ENCODE measurements at places on chromosomes 2 and 18.

DNA sequence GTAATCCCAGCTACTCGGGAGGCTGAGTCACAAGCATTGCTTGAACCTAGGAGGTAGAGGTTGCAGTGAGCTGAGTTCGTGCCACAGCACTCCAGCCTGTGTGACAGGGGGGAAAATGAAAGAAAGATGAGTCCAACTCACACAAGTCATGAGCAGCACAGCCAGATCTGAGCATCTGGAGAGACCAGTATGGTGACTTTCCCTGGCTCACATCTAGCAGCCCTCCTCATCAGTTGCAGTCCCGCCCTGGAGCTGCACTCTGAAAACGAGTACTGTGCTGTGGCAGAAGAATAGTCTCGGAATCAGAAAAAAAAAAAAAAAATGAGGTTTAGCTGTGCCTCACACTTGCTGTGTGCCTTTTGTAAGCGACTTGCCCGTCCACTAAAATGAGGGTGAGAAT, 74.4 kb upstream of the TRIB2 start:
- DNase-seq: no peak

DNA sequence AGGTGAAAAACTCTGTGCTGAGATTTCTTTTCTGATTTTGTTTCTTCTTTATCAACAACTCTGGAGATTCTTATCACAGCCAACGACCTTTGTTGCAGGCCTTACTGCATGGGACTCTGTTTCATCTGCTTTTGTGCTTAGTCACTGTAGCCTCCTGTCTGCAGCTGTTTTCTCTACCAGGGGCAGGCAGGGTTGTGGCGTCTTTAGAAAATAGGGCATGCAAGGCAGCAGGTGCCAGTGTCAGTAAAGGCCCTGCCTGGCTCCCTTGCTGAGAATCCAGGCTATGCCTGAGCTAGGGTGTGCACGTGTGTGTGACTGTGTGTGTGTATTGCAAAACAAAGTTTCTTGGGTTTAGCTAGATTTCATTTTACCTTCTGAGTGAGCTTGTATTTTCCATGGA, 14.6 kb upstream of the SLC9A2 start:
- DNase-seq: no peak

DNA sequence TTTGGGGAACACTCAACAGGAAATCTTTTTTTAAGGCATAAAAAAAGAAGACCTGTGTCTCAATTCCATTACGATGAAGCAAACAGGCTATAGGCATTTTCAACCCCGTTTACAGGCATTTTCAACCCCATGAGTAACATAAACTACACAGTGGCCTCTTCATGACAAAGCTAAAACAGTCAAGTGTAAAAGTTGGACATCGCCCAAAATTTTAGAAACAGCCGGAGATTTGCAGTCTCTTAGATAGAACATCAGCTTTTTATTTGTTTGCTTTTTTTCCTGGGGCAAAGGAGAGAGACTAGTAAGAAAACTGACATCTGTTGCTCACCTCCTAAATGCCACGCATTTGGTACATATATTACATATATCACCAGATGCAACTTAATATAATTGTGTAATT, 173.7 kb downstream of the CMPK2 start:
- no peak for DNase-seq

- DNase-seq: no peak
These were observed 42.1 kb downstream of the SRBD1 start for GRCh38 chr2:45568935-45569334.

DNA sequence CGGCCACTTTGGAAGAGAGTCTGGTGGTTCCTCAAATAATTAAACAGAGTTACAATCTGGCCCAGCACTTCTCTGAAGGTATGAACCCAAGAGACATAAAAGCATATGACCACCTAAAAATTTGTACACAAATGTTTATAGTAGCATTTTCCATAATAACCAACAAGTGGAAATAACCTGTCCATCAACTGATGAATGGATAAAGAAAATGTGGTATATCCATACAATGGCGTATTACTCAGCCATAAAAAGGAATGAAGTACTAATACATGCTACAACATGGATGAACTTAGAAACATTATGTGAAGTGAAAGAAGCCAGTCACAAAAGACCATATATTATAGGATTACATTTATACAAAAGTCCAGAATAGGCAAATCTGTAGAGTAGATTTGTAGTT, 76.0 kb upstream of the RGPD5 start:
- DNase-seq: no peak

GRCh38 chr2:76469066-76469465, 758.4 kb upstream of the GCFC2 start:
- no peak for DNase-seq

- no peak for DNase-seq
These were observed 9.2 kb upstream of the SP9 start for GRCh38 chr2:174325373-174326160.

DNA sequence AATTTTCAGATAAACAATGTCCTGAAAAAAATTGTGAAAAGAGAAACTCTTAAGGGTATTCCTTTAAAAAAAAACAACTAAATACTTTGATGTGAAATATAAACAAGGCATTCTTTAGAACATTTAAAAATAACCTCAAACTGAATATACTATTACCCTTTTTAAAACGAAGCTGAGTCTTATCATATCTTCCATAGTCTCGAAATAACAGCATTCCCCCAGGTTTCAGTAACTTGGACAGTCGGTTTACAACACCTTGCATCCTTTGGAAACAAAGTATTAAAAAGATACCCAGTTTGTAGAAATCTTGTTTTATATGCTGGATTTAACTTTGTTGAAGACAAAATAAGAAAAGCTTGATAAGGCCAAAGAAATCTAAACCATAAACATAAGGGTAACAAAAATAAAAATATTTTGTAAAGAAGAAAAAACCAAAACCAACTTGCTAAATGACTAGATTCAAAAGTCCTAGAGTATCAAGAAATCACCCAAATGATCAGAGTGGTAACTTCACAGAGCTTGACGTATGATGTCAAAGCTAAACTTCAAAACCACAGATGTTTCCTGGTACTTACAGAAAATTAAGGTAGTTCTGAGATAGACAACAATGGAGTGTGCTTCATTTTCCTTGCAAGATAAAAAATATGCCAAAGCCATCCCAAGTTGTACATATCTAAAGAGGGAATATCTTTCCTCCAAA, 107.8 kb downstream of the METTL8 start:
- no peak for DNase-seq

GRCh38 chr18:31225668-31226067, 63.0 kb upstream of the DSC1 start:
- peak; percentile 38 for DNase-seq

DNA sequence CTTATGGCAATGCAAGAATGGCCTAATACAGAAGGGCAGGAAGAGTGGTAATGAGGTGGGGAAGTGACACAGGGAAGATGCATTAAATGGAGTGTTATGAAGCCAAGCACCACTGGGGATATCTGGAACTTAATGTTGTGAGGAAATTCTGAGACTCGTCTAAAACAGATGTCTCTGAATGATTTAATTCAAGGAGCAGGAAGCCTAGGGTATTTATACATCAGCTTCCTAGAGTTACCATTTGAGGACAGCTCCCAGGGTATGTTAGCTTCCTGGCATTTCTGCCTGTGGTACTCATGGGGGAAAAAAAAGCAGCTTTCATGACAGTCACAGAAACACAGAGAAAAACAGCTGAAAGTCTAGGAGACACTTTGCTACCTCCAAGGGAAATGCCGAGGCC, 989.5 kb downstream of the CBLN2 start:
- no peak for DNase-seq

DNA sequence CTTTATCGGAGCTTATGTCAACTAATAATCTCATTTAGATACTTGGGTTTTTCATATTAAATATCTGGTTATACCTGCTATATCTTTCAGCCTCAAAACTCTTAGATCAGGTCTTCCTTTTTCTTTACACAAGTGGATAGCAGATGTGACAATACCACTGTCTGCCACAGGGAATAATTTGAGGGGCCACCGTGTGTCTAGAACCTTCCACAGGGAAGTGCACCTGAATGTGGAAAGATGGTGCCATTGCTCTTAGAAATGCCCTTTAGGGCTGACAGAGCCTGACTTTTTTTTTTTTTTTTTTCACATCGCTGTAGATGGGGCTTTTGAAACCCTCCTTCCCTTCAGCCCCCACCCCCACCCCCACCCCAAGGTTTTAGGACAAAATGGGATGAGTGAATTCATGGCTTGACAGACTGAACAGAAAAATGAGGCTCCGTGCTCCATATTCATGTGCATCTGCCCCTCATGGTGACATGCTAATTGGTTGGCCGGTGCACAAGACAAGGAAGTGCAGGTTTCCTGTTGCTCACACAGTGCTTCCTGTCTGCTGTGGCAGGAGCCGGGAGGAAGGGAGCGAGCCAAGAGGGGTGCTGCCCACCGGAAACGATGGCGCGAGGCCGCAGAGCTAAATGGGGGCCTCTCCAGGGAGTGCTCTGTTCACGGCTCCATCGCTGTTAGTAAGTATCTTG, 246.0 kb downstream of the LDLRAD4 start:
- no peak for DNase-seq

DNA sequence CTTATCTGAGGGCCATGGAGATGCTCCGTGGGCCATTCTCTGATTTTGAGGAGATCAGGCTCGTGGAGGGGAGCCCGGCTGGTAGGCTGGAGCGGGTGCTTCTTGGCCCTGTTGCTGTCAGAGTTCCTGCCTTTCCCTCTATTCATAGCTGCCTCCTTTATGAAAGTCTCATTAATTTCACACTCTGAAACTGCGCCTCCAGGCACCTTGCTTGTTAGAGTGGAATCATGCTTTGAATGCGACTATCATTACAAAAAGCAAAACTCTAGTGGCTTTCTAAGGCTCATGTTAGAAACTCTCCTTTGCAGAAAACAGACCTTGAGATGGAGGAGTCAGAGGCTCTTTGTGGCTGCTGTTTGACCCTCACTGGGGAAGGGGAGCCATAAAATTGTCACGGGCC, 131.0 kb upstream of the SNTG2 start:
- no peak for DNase-seq

DNA sequence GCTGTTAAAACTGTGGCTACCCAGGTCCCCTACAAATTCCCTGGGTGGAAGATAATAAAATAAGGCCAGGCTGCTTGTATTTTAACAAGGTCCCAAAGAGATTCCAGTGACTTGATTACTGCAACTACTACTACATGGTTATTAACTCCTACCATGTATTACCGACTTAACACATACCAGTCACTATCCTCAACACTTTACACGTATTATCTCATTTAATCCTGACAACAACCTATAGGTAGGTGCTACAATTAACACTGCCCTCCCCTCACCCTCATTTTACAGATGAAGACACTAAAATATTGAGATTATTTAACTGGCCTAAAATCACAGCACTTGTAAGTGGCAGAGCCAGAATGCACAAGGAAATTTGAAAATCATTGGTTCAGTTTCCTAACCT, 5.4 kb downstream of the CLASP1 start:
- no peak for DNase-seq

- DNase-seq: no peak
These were observed 307.7 kb upstream of the TNP1 start for GRCh38 chr2:217167531-217167930.

GRCh38 chr18:62610701-62611411, 88.0 kb downstream of the ZCCHC2 start:
- no peak for DNase-seq

All from T47D (cell line).